ENCODE measurements at places on chromosomes 16 and 17.
A peak's percentile ranks its signal among the peaks of the same experiment; 100 is the strongest.

DNA sequence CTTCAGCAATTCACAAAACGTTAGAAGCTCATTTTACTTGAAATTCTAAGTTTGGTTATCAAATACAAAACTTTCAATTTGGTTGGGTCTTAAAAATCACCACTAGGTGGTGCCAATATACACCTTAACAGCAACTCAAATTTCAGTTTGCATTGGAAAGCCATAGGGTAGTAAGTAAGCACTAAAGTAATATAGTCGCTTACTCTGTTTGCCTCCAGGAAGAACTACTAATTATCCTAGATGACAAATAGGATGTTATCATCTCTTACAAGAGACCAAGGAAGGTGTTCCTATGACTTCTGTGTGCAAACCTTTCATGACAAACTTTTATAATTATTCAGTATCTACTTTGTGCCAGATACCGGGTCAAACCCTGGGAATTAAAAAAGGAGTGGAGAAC lies 93.3 kb downstream of the MYO1D start:
- no peak for DNase-seq

DNA sequence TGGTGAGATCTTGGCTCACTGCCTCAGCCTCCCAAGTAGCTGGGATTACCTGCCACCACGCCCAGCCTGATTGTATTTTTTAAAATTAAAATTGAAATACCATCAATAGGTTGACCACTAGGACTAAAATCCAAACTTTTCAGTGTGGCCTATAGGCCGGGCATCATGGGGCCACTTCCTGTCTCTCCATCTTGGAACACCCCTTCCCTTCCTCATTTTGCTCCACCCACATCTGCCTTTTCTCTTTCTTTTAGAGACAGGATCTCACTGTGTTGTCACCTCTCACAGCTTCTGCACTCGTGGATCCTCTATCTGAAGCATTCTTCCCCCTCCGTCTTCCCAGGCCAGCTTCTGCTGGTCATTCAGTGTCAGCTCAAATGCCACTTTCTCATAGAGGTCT lies 57.0 kb downstream of the BMERB1 start:
- DNase-seq: no peak

DNA sequence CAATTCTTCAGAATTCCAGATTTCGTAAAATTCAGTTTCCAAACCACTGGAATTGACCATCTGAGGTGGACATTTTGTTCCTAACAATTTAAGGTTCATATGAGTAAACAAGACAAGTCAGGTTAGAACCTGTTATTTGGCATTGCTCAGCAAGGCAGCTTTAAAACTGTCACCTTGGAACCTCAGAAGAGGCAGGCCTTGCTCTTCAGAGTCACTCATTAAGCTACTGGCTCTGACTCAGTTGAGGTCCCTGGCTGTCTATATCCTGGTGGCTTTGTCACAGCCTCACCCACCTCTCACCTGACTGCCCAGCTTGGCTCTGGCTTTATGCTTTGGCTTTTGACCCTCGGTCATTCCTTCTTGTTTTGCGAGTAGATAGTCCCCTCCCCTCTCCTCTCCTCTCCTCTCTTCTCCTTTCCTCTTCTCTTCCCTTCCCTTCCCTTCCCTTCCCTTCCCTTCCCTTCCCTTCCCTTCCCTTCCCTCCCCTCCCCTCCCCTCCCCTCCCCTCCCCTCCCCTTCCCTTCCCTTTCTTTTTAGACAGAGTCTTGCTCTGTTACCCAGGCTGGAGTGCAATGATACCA lies 238.4 kb downstream of the SHISA9 start:
- no peak for DNase-seq

GRCh38 chr16:31033709-31034492 lies 543 bp downstream of the STX4 start:
- peak; percentile 24 for DNase-seq

DNA sequence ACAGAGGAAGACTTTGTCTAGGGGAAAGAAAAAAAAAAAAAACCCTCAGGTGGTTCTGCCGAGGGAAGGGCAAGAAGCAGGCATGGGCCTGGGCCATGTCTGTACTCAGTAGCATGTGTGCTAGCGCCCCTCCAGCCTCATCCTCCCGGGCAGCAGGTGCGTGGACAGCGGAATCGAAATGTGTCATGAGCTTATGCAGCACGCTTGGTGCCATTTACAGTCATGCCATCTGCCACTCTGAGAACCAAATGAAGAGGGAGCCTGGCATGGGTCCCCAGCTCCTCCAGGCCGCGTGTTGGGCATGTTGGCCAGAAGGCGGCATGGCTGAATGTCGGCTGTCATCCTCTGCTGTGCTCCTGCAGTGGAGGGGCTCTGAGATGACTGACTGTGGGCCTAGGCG lies 31.4 kb downstream of the CRAMP1 start:
- DNase-seq: no peak

- no peak for DNase-seq
Observed at GRCh38 chr16:57179215-57179828, 6.5 kb downstream of the PSME3IP1 start.

DNA sequence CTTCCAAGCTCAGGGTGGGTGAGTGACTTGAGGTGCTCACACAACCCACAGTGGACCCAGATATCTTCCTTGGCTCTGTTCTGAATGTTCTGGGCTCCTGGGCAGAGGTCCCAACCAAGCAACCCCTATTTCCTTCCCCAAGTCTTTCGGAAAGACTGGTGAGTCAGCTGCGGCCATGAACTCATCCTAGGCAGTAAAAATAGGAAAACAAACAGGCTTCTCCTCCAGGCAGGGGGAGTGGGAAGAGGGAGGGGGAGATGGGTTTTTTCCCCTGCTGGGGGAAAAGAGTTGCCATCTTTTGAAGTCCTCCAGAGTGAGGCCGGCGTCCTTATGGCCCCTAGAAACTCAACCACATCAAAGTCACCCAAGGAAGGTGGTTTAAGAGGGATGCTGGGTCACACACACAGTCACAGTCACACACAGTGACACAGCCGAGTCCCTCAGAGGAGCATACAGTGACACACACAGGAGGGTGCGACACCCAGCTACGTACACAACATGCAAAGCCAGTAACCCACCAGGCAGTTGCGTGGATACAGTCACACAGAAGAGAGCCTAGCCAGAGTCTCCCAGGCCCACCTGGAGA lies 16.0 kb upstream of the DLX4 start:
- no peak for DNase-seq

DNA sequence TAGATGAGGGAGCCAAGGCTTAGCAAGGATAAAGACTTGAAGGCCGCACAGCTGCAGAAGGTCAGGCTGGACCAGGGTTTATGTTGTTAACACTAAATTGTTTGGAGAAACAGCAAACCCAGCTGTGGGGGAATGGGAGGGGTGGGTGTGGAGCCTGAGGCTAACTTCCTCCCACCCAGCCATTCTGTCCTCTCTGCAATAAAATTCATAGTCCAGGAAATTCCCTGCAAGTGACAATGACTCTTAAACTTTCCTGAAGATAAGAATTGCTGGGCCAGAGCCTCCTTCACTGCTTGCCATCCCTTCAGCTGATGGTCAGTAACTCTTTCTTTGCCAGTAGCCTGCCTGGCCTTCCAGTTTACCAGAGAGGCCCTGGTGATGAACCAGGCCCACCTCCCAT lies 19.4 kb upstream of the ATP5MC1 start:
- DNase-seq: no peak

DNA sequence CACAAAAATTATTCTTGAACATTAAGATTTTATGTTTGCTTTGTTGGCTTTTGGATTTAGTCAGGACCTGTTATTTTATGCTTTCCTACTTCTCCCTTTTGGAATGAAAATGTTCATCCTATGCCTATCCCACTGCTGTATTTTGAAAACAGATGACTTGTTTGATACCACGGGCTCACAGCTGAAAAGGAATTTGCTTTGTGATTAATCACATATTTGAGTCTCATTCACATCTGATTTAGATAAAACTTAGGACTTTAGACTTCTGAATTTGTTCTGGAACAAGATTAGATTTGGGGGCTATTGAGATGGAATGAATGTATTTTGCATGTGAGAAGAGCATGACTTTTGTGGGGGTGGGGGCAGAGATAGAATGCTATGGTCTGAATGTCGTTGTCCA lies 1012.6 kb downstream of the CDH11 start:
- no peak for DNase-seq

DNA sequence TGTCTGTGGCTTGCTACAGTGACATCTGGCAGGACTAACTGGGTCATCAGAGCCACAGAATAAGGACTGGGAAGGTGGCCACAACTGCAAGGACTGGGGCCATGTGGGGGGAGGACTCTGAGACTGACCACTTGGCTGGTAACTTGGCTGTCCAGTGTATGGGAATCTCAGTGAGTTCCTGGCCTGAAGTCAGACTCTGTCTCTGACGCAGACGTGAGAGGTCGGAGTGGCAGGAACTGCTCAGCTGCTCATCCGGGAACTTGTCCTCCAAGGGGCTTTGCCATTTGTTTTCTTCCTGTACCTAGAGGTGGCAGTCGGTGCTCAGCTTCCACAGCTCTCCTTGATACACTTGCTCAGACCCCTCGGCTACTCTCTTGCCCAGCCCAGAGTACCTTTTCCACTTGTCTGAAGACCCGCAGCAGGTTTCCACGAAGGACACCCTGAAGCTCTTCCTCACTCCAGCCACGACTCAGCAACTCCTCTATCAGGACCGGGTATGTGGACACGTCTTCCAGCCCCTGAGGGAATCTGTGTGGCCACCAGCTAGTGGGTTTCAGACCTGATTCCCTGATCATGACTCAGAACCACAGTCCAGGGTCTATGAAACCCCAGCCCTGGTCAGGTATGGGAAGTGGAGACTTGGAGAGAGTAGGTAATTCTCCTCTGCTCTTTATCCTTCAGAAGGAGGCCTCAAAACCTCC lies 7.3 kb upstream of the DPEP3 start:
- no peak for DNase-seq

DNA sequence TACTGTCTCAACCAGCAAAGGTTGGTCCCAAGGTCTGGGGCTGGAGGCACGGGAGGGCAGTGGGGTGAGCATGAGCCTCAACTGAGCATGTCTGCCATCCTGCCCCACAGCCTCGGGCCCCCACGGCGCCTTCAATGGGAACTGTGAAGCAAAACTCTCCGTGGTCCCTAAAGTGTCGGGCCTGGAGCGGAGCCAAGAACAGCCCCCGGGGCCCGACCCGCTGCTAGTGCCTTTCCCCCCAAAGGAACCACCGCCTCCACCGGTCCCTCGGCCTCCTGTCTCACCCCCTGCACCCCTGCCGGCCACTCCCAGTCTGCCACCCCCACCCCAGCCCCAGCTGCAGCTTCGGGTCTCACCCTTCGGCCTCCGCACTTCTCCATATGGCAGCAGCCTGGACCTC lies 4.2 kb downstream of the FBRS start:
- no peak for DNase-seq

GRCh38 chr16:75263963-75264445 lies 12.6 kb upstream of the BCAR1 start:
- DNase-seq: no peak

- DNase-seq: peak; percentile 73
Observed at GRCh38 chr16:46689365-46690280, at the start of gene ORC6. Gene ORC6 (plus strand): TSS chr16:46689659. CDS start chr16:46689706, 47 bp downstream.

GRCh38 chr16:534856-535445 lies 7.4 kb downstream of the CAPN15 start:
- DNase-seq: no peak

GRCh38 chr17:4449736-4450135 lies 16.0 kb downstream of the SPNS3 start:
- DNase-seq: no peak

- no peak for DNase-seq
Observed at GRCh38 chr17:51046514-51047384, 73.9 kb downstream of the SPAG9 start.

DNA sequence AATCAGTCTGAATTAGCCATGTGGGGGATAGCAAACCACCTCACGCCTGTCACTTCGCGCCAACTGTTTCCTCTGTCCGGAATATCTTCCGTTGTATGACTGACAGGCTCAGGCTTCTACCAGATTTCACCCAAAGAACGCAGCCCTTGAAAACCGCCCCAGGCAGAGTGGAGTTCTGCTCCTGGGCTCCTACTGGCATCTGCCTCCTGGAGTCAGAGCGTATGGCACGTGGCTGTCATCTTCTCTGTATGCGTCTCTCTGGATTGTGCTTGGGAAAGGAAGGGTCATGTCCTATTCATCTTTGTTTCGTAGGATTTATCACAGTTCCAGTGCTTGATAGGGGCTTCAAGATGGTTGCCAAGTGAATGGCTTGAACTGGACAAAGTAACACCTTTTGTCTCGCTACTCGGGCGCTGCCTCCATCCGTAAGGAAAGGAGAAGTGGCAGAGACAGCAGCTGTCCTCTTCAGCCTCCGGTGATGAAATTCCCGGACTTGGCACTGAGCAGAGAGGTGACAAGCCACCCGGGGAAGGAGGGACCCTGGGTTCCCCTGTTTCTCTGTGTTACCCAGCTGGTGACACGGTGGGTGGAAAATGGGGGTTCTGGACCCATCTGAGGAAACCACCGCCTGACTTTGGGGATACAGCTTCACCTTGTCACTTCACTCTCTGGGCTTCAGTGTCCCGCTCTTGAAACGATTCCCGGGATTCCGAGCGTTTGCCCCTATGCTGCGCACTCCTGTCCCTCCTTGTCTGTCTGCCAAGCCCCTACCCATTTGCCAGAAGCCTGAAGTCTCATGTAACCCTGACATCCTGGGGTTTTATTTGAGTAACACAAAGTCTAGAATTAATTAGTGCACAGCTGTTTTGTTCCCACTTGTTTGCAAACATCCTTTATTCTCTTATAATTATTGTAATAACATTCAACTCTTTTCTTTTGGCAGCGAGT lies 13.9 kb downstream of the KIAA0513 start:
- DNase-seq: no peak

- no peak for DNase-seq
Observed at GRCh38 chr17:47866941-47867340, 16.0 kb upstream of the SP6 start.

DNA sequence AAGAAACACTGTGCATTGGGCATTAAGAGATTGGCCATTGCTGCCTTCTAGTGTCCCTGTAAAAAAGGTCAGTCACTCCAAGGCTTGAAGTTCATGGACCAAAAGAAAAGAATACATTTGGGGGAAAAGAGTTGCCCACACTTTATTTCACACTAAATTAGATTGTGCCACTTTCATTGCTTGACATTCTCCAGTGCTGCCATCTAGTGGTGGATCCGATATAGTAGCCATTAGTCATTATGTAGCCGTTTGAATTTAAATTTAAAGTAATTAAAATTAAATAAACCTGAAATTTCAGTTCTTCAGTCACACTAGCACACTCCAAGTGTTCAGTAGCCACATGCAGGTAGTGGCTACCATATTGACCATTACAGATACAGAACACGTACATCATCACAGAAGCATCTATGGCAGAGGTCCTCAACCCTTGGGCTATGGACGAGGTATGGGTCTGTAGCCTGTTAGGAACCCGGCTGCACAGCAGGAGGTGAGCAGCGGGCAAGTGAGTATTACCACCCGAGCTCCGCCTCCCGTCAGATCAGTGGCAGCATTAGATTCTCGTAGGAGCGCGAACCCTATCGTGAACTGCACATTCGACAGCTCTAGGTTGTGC lies 21.9 kb upstream of the CDH5 start:
- no peak for DNase-seq

DNA sequence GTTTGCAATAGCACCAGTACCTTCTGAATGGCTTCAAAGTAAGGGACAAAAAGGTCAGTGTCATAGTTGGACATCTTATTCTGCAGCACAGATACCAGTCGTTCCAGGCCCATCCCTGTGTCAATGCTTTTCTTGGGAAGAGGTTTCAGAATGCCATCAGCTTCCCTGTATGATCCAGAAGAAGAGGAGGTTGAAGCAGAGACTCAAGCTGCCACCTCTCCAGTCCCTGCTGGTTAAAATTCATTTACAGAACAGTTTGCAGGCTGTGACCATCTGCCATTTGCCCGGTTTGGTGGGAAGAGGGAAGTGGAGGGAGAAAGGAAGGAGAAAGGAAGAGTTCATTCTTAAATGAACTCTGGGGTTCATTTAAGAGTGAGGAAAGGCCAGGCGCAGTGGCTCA lies 18.4 kb upstream of the EXOSC6 start:
- no peak for DNase-seq

GRCh38 chr17:70365091-70365583 lies 195.8 kb downstream of the KCNJ2 start:
- DNase-seq: no peak

All from epithelial cell of prostate (primary cell).